ENCODE measurements at places on chromosomes 7 and 10. TPM values are rescaled to one million over a fixed set of nuclear protein-coding genes. Genes with fewer than 3 reads are reported as not detected.

The PLAU gene
- total RNA-seq = 13.8 TPM

The CFAP58 gene
- total RNA-seq = under 0.01 TPM

The TMEM236 gene
- 0.11 TPM for total RNA-seq

The OIT3 gene
- not detected for total RNA-seq

The ITPRID1 gene
- not detected for total RNA-seq

The CFAP46 gene
- 0.22 TPM for total RNA-seq
